ENCODE measurements at places on chromosomes 7 and 10.

DNA sequence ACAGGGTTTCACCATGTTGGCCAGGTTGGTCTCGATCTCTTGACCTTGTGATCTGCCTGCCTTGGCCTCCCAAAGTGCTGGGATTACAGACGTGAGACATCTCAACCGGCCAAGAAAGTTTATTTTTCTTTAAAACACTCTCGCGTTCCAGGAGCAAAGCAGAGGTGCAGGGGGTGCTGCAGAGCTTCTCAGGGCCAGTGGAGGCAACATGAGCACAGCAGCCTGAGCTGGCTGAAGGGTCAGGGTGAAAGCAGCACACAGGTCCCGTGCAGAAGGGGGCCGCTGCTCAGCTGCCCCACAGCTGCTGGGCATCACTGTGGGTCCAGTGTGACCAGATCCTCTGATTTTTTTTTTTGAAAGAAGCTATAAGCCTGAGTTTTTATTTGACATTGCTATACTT, 46.1 kb downstream of the EPHB4 start:
- no peak for DNase-seq

DNA sequence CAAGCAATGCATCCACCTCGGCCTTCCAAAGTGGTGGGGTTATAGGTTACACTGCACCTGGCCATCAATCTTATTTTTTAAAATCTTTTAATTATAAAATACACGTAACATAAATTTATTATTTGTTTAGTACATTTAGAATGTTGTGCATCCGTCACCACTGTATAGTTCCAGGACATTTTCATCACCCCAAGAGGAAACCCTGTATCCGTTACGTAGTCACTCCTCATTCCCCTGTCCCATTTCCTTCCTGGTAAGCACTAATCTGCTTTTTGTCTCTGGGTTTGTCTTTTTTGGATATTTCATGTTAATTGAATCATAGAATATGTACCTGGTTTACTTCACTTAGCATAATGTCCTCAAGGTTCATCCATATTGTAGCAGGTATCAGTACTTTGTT, 51.2 kb downstream of the MAPK8 start:
- no peak for DNase-seq

DNA sequence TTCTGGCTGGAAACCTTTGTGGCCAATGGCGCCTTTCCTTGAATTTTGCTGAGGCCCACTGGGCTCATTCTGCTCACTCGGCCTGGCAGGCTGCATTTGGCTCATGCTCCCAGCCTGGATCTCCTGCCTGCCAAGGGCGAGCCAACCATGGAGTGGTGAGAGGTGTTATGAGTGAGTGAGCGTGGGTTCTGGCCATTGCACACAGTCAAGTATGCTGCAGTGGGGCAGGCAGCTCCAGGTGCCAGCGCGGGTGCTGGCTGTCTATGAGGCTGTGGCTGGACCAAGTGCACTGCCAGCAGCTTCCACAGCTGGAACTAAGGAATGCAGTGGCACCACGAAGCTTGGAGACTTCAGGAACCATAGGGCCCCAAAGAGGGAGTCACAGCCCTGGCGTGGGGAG, 42.2 kb upstream of the TUBB8 start:
- no peak for DNase-seq

GRCh38 chr7:20032741-20033140, 184.4 kb downstream of the MACC1 start:
- DNase-seq, result no peak

DNA sequence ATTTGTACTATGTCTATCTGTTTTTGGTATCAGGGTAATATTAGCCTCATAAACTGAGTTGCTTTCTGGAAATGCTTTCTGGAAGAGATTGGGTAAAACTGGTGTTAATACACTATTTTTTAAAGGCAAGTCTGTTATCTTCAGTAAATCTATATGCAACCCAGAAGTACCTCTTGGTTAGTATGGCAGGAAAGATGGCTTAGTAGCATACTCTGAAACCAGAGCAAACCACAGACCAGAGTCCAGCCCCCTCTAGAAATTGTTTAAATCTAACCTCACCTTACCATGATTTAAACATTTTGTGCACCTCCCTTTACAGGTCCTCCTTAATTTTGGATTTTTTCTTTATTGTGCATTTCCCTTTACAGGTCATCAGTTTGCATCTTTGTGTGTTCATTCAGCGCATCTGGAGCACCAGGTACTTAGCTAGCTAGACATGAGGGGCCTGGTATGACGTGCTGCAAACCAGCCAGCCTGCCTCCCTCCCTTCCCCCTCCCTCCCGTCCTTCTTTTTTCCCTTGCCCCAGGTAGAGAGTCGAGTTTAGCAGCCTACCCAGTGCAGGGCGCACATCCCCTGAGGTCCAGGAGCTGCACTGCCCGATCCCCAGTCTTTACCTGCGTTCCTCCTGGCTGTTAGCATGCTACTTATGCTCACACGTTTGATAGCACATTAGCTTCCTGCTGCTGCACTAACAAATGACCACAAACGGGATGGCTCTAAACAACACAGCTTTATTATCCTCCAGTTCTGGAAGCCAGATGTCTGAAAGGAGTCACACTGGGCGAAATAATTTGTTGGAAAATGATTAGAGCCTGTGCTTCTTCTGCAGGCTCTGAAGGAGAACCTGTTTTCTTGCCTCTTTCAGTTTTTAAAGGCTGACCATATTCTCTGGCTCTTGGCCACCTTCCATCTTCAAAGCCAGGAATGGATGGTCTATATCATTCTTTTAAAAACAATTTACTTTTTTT, 299.9 kb upstream of the HABP2 start:
- no peak for DNase-seq

DNA sequence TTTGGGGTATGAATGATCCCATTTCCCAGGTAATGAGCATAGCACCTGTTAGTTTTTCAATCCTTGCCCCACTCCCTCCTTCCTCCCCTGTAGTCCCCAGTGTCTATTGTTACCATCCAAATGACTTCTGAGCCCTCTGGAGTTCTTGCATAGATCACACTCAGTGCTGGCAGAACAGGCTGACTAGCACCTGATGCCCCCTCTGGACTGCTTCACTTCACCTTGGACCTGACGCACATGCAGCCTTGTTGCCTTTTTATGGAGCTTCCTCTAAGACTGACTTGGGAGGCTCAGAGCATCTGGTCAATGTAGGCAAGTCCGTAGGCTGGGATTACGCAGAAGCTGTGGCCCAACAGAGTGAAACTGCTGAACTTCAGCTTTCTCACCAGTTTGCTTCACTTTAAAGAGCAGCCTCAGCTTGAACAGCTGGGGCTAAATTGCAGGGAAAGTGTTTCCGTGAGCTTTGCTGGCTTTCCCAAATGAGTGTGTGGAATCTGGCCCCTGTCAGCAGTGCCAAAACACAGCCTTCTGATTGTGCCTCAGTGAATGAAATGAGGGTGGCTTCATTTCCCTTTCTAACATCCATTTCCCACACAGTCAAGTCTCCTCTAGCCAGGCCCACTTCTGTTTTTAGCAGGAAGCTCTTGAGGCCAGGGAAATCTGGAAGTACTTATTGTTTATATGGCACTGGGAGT, 48.5 kb downstream of the NXPH1 start:
- no peak for DNase-seq

- DNase-seq, result no peak
These were observed 24.7 kb upstream of the FEZF1 start for GRCh38 chr7:122329145-122329802.

- peak; percentile 89 for DNase-seq
These were observed at the start of gene MNX1 for GRCh38 chr7:157010588-157011332. Gene MNX1, minus strand, starts transcription at chr7:157010663. Its CDS starts 313 bp downstream, at chr7:157010350.

GRCh38 chr7:87105401-87105800, 45.9 kb upstream of the ELAPOR2 start:
- no peak for DNase-seq

DNA sequence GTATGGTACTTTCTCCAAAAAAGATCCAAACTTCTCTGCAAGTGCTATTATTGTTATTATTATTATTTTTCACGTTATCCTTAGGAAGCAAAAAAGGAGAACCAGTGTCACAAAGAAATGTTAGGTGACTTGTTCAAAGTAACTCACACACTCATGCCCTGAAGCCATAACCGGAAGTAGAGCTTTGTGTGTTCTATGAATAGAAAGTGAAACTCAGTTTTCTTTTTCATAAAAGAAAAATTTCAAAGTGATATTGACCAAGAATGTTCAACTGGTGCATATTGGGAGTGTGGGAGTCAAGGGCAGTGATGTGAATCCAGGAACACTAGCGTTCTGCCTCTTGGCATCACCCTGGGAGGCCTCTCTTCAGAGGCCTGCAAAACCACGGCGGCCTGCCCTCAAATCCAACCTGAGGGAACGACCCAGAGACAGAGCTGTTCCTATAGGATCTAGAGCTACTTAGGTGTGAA, 106.1 kb downstream of the PRKCQ start:
- DNase-seq, result no peak

- no peak for DNase-seq
These were observed 44.8 kb upstream of the BAMBI start for GRCh38 chr10:28632584-28632945.

GRCh38 chr10:38038932-38039245, 28.4 kb downstream of the ZNF33A start:
- DNase-seq, result no peak

GRCh38 chr7:37198906-37199485, 249.7 kb downstream of the ELMO1 start:
- DNase-seq, result peak; percentile 71

GRCh38 chr7:7452652-7453051, 83.0 kb downstream of the COL28A1 start:
- no peak for DNase-seq

GRCh38 chr7:12127455-12127854, 83.6 kb upstream of the TMEM106B start:
- no peak for DNase-seq

DNA sequence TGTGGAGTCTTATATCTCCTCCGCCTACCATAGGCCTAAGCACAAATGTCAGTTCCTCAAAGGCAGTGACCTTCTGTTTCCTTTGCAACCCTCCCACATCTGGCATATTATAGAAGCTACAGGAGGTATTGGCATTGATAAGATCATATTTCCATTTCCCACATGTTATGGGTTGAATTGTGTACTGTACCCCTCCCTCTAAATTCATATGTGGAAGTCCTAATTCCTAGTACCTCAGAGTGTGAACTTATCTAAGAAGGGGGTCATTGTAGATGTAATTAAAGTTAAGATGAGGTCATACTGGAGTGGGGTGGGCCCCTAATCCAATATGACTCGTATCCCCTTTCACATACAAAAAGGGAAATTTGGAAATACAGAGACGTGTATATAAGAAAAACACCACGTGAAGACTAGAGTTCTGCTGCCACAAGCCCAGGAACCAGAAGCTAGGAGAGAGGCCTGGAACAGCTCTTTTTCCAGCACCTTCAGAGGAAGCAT, 6.1 kb upstream of the LAMB4 start:
- DNase-seq, result no peak

DNA sequence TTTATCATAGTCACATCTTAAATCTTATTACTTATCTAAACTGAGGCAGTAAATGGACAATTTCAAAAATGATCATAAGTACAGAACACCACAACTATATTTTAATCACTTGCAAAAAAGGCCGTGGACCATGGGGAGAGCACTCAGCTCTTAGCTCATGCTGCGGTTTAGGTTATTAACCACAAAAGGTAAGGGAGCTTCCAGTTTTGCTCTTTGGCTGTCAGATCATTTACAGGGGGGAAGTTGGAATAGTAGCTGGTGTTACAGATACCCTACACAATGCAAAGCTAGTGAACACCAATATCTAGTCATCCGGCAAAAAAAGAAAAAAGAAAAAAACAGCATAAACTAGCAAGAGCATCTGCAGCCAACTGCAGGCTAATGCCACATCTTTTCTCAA, 147.0 kb downstream of the BBS9 start:
- no peak for DNase-seq

GRCh38 chr10:133384071-133384470, 5.0 kb downstream of the PAOX start:
- DNase-seq, result no peak

- DNase-seq, result no peak
These were observed 30.4 kb upstream of the OTUD1 start for GRCh38 chr10:23408330-23408976.

- no peak for DNase-seq
These were observed 82.4 kb downstream of the SHH start for GRCh38 chr7:155729847-155730246.

DNA sequence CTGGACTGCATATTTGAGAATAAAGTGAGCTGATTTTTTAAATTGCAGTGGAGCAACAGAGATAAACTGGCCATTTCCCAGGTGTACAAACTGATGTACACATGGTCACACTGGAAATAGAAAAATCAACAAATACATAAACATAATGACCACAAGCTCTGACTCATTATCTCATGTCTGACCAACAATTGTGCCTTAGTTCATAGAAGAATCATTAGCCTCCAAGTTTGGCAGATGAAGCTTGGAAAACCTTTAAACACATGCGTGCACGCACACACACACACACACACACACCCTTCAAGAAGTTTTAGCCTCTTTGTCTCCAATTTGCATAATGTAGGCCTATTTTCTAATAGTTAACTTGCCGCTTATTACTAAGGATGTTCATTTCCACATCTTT, 308.9 kb upstream of the POM121L12 start:
- no peak for DNase-seq

GRCh38 chr7:20330928-20331909, 519 bp downstream of the ITGB8 start:
- peak; percentile 68 for DNase-seq

- DNase-seq, result peak; percentile 100
These were observed at the start of gene EDRF1 for GRCh38 chr10:125719173-125720001. Gene EDRF1, plus strand, starts transcription at chr10:125719709. Its CDS starts 99 bp downstream, at chr10:125719808.

DNA sequence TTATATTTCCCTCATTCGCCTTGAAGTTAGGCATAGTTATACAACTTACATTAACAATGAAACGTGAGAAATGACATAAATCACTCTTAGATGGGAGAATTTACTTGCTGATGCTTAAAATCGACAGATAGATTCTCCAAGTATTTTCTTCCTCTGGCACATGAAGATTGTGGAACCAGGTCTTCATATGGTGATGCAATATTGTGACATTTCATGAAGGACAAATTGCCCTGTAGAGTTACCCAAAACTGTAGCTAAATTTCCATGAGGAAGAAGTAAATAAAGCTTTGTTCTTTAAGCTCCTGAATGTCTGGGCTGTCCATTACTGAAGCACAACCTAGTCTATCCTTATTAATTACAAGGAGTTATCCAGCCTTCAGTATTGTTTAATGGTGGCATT, 353.1 kb downstream of the THSD7A start:
- no peak for DNase-seq

DNA sequence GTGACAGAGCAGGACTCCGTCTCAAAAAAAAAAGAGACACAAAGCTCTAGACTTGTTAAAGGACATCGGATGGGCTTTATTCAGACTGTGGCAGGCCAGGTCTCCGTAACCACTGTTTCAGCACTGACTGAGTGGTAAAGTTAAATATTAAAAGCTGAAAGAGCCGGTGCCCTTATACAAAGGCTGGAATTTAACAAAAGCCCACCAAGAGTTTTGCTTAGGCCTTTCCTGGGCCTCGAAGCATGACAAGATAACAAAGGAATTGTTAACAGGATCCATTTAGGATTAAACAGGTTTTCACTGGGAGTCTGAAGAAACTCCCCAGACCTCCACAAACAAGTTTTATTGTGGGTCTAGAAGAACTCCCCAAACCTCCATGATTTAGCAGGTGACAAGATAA, 727.8 kb downstream of the TYW1 start:
- DNase-seq, result no peak

All from NCI-H1436 (cell line).